HepG2 (cell line): ENCODE measurements at places on chromosomes 11 and 22. TPM values are rescaled to one million over a fixed set of nuclear protein-coding genes. Genes with fewer than 3 reads are reported as not detected.

DNA sequence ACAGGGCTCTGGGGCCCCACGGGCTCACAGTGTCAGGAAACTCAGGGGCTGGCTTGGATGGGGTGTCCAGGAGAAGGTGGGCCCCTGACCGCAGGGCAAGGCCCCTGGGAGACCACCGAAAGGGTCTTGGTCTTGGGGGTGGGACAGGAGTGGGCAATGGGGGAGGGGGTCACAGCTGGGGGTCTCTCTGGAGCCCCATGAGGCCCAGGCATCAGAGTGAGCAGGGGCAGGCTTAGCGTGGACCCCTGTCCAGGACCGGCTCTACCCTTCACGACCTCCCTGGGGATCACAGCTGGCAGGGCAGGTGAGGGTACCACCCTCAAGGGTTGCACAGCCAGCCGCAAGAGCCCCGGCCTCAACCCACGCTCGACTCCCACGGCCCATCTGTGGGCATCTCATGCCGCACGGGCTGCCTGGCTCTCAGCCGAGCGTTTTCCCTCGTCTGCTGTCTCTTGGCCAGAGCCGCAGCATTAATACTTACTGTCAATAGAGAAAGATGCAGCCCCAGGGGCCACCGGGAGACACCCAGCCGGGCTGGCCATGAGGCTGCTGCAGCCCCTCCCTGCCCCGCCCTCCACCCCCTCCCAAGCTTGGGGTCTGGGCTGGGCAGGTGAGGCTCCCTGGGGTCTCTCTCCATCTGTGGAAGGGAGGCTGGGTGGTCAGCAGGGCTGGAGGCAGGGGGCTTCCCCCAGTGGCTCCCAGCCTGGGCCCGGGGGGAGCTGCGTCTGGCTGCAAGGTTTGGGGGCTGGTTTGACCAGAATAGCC, 662 bp downstream of the MUC5B start:
- no peak for DNase-seq
- no peaks in the 10 kb centered on the region for H3K36me3 ChIP-seq
- peaks cover 36% of the 10 kb centered on the region for H3K4me1 ChIP-seq
- H3K27me3 ChIP-seq = peaks cover 55% of the 10 kb centered on the region
- no peak overlapping the region for H3K27ac ChIP-seq

DNA sequence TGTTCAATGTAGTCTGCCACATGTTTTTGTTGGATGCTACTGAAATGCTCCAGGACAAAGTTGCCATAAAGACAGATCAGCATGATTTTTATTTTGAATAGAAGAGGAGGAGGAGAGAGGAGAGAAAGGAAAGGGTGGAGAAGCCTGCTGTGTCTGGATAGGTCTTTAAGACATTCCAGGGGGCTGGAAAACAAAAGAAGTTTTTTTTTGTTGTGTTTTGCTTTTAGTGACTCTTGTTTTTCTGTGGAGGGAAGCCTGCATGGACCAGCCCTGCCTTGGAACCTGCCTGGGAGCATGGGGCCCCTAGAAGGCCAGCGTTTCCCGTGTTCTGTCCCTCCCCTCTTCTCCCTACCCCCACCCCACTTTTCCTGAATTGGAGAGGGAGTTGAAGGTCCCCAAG, 2.3 kb downstream of the TSPAN18 start:
- peaks cover 40% of the 10 kb centered on the region for H3K27me3 ChIP-seq
- H3K27ac ChIP-seq = no peak overlapping the region
- H3K4me3 ChIP-seq = no peak overlapping the region
- no peaks in the 10 kb centered on the region for H3K4me1 ChIP-seq
- no peaks in the 10 kb centered on the region for H3K36me3 ChIP-seq

DNA sequence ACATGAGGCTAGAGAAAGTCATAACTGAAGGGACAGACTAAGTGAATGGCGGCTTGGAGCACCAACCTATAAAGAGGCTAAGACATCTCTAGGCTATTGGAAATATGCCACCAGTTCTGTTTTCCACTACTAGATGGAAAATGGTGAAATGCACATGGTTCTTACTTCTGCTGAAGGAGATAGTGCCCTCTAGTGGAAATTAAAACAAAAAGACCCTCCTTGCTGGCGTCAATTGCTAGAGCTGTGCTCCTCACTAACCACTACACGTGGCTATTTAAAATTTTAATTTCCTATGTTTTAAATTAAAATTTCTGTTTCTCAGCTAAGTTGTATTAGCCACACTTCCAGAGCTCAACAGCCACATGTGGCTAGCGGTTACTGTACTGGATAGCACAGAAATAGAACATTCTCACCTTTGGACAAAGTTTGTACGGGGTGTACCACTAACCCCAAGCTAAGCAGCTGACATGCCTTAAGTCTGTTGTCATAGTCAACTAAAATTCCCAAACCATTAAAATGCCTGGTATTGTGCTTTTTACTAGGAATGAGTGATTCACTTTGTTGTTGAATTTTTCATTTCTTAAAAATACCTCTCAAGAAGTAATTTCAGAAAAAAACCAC, 34.1 kb upstream of the CALCA start:
- no peaks in the 10 kb centered on the region for H3K27me3 ChIP-seq
- DNase-seq = peak; percentile 46
- no peak overlapping the region for H3K4me3 ChIP-seq
- no peak overlapping the region for H3K27ac ChIP-seq

- peaks cover 4% of the 10 kb centered on the region for H3K27me3 ChIP-seq
- no peak for DNase-seq
- no peak overlapping the region for H3K4me3 ChIP-seq
Measured at GRCh38 chr11:11579012-11579988, 42.5 kb downstream of the GALNT18 start.

GRCh38 chr22:44287121-44287693, 25.5 kb downstream of the SHISAL1 start:
- H3K27me3 ChIP-seq = peaks cover 11% of the 10 kb centered on the region
- no peaks in the 10 kb centered on the region for H3K36me3 ChIP-seq
- DNase-seq = no peak
- H3K4me1 ChIP-seq = 0 out of 2 replicates have a peak, but pooled peaks cover 8% of the 10 kb centered on the region
- H3K4me3 ChIP-seq = no peak overlapping the region

DNA sequence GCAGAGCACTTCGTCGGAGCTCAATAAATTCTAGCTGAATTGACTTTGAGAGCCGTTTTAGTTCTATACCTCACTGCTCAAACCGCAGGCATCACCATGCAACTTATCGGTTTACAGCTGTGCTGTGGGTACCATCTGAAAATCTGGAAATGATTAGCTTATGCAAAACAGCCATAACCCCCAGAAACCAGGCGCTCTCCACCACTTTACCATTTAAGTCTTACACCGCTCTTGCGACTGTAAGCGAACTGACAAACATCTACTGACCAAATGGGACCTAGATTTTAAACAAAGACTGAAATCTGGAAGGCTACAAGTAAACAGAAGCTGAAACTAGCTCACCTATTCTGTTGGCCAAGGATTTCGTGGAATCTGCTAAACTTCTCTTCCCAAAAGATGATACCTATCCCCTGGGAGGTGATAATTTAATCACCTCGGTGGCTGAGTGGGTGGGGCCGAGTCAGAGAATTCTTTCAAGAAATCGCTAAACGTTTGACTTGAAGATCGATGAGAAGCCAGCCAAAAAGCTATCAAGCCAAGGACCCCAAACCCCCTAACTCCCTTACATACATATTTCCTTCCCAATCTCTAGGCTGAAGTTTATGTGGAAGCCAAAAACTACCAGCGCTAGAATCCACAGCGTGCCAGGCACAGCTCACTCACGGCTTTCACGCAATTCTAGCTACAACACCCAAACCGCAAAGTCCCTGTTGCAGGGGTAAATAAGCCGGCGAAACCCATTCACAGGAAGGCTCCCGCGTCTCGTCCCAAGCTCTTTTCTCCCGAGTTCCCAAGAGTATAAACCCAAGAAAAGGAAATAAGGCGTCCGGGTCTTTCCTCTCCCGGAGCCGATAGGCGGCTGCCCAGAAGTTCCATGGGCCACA, 644 bp downstream of the SPTY2D1 start:
- no peak for DNase-seq
- no peaks in the 10 kb centered on the region for H3K36me3 ChIP-seq
- peak overlapping the region; percentile 90 for H3K4me3 ChIP-seq
- H3K4me1 ChIP-seq = peaks cover 12% of the 10 kb centered on the region
- peak overlapping the region; percentile 59 for H3K27ac ChIP-seq
- H3K27me3 ChIP-seq = no peaks in the 10 kb centered on the region; the same call in 2 of the 3 replicates

DNA sequence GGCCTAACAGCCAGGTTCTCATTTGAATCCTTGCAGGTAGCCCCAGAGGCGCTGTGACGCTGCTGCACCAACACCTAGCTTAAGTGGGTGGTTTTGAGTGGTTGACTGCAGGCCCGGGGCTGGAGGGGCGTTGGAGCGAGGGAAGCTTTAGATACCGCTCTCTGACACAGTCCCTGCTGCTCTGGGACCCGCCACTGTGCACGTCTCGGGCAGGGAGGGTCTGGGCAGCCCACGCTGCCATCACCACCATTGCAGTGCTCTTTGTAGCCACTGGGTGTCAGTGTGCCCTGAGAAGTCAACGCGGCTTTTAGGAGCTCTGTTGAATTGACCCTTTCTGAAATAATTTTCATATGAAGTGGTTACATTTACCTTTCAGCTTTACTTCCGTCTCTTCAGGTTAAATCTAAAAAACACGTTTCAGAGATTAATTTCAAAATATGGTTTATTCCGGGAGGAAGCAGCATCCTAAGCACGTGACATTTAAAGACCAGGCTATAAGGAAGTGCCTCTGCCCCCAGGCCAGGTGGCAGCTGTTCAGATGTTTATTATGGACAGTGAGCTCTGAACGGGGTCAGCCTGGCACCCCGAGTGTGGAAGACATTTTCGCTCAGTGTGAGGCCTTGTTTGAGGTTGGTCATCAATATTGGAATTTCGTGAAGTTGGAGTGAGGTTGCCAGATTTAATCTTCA, 30.9 kb upstream of the PARVB start:
- peaks cover 7% of the 10 kb centered on the region for H3K4me1 ChIP-seq
- no peak overlapping the region for H3K27ac ChIP-seq
- H3K27me3 ChIP-seq = no peaks in the 10 kb centered on the region
- peak; percentile 34 for DNase-seq
- no peak overlapping the region for H3K4me3 ChIP-seq

DNA sequence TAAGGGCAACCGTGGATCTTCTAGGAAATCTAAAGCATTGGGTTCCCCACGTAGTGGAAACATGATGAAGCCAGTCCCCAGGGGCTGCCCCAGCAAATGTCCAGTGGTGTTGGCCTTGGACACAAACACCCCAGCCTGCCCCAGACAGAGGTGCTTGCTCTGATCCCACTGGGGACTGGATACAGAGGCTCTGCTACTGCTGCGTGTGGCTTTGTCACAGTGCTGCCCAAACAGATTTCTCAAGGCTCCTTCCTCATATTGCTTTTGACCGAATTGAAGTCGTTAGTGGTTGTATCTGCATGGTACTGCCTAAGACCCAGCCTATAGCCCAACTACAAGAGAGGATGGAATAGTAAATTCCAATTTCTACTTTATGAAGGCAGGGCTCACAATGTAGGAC, 40.1 kb upstream of the CD44 start:
- peaks cover 5% of the 10 kb centered on the region; the same call in 1 of the 3 replicates for H3K27me3 ChIP-seq
- DNase-seq = no peak
- H3K4me3 ChIP-seq = no peak overlapping the region
- H3K36me3 ChIP-seq = no peaks in the 10 kb centered on the region
- H3K4me1 ChIP-seq = peaks cover 8% of the 10 kb centered on the region; the same call in 1 of the 2 replicates

DNA sequence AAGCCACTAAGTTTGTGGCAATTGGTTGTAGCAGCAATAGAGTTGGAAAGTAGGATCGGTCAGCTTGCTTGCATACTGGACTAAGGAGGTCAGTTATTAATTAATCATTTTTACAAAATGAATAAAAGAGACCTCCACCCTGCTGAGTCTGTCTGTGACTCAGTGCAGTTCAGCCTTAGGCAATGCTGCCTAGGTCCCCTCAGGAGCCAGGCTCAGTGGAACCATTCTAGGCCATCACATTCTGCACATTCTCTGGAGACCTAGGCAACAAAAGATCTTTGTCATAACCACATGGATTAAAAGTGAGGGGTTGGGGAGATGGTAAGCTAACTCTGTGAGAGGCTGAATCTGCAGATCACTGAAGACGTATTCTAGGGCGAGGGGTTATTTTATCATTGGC, 178.7 kb upstream of the CADM1 start:
- no peaks in the 10 kb centered on the region for H3K36me3 ChIP-seq
- H3K4me1 ChIP-seq = no peaks in the 10 kb centered on the region
- H3K27me3 ChIP-seq = peaks cover 2% of the 10 kb centered on the region; the same call in 1 of the 3 replicates
- DNase-seq = no peak
- no peak overlapping the region for H3K4me3 ChIP-seq

The DERL3 gene
- total RNA-seq = not detected in 2 replicates

The PRODH gene
- total RNA-seq = 0.29 TPM in 1 of 2 replicates, not detected in the other
